Mucosa of gallbladder (tissue), 1 donor: ENCODE measurements at places on chromosomes 1 and 21. TPM values are rescaled to one million over a fixed set of nuclear protein-coding genes. Genes with fewer than 3 reads are reported as not detected.

- no peak for DNase-seq
Measured at GRCh38 chr1:217614200-217614712, 16.6 kb downstream of the GPATCH2 start.

- DNase-seq = no peak
Measured at GRCh38 chr1:240936911-240937668, 325.1 kb upstream of the GREM2 start.

DNA sequence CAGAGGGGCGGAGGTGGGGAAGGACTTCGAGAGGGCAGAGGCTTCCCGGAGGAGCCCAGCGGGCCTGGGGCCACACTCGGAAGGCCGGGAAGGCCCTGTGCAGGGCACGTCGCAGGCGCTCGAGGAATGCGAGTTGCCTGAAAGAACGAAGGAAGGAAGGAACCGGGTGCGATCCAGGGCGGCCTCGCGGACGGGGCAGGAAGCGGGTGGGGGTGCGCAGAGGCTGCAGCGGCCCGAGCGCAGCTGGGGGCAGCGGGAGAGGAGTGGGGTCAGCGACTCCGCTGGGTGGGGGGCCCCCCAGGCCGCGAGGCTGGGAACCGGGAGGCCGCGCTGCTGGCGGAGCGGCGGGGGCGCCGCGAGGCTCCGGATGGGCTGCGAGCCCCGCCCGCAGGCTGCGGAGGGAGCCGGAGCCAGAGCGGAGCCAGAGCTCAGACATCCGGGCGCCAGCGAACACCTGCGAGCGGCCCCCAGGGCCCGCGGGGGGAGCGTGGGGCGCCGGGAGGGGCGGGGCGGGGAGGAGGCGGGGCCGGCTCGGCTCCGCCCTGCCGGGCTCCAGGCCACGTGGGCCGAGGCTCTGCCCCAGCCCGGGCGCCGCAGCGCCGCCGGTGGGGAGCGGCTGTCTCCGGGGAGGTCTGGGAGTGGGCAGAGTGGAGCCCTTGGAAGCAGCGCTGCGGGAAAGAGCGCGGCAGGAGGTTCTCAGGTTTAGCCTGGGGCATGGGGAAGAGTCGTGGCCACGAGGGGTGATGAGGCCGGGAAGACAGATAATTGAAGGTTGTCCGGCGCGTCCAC is 4.6 kb downstream of the ID3 start:
- peak; percentile 82 for DNase-seq

- peak; percentile 84 for DNase-seq
Measured at GRCh38 chr1:87331365-87332241, 2.9 kb downstream of the LMO4 start.

- no peak for DNase-seq
Measured at GRCh38 chr21:17494051-17494450, 18.8 kb upstream of the CXADR start.

DNA sequence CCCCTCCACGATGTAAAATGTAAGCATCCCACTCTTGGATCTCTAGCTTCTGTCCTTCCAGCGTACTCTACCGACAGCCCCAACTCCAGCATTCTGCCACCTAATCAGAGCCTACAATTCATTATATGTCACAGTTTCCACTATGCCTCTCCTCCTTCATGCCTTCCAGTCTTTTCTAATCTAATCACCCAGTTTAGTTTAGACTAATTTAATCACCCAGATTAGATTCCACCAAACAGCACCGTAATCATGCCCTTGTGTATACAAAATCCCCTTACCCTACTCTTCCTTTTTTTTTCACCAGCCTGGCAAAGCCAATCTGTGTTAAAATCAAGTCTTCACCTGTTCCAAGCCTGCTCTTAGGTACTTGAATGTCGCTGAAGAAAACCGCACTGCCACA is 49.8 kb upstream of the KANK4 start:
- no peak for DNase-seq

GRCh38 chr1:203649999-203650836 is 23.6 kb downstream of the ATP2B4 start:
- DNase-seq = peak; percentile 44

DNA sequence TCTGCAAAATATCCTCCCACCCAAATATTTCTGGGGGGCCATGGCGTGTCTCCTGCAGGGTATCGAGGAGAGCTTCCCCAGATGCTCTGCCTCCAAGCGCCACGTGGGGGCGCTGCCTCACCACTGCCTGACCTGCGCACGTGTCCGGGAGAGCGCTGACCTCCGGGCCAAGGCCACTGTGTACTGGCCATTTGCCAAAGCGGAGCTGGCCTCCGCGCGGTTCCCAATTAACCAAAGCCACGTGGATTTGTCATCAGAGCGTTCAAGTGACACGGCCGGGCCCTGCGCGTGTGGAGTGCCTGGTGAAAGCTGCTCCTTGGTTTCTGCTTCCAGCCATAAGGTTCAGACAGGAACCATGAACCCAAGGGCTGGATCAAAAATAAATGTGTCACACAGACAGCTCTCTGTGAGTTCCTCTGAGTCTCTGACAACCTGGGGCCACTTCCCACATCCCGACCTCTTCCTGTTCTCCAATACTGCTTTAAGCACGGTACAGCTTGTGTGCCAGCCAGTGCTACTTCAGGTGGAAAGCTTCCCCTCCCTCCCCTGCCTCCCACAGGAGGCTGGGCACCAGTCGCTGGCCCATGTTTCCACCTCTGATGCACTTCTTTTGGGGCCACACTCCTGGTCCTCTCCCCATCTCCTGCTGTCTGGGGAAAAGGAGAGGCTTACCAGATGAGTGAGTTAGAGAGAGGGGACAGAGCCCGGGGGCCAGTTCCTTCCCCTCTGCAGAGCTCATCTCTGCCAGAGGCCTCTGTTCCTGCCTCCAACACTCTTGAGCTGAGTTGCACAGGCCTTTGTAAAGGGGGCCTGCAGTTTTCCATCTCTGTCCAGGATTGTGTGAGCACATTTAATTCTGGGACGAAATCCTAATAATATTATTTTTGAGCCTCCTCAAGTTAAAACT is 26.1 kb downstream of the ZP4 start:
- DNase-seq = peak; percentile 70

DNA sequence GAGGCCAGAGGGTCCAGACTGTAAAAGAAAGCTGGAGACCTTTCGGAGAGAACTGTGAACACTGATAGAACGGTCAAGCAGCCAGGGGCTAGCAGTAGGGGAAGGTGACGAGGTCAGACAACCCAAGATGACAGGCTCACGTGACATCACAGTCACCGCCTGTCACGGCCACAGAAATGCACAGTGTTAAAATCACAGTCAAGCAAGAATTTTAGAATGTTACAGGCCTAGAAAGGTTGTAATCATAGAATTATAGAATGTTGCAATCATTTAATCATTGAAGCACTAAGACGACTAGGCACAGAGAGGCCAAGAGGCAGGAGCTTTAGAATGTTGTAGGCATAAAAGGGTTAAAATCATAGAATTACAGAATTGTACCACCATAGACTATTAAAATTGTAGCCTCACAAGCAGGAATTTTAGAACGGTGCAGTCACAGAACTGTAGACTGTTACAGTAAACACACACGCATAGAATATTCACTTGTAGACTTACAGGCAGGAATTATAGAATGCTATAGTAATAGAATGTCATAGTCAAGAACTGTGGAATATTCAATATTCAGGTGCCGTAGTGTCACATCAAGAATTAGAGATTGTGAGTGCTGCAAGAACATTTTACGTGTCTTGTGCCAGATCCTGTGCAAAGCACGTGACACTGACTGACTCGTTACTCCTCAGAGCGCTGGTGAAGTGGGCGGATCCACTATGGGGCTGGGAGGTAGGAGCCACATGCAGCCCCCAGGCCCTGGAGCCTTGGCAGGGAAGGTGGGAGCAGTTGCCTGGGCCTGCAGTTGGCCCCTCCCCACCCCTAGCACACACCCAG is 118.1 kb downstream of the EPHB2 start:
- peak; percentile 36 for DNase-seq

DNA sequence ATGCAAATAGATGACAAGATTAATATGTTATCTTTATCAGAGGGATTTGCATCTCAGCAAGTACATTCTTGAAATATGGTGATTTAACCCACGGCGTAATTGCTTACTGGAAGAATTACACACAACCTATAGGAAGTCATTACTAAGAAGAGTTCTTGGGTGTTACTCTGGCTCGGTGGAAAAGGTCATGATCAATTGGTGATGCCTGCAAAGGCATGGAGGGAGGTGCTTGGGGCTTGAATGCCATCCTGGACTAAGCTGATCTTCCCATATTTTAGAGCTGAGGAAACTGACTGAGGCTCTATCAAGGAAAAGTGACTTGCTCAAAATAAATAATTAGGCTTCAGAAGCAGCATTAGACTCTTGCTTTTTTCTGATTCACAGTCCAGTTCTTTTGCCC is 137.5 kb upstream of the JUN start:
- DNase-seq = no peak

GRCh38 chr1:229716069-229716468 is 90.0 kb downstream of the URB2 start:
- DNase-seq = no peak

GRCh38 chr1:113617438-113618141 is 141.7 kb downstream of the PHTF1 start:
- DNase-seq = no peak

- no peak for DNase-seq
Measured at GRCh38 chr1:211328084-211328694, 1.6 kb downstream of the TRAF5 start.

GRCh38 chr1:54338464-54338863 is 67.7 kb downstream of the SSBP3 start:
- no peak for DNase-seq

DNA sequence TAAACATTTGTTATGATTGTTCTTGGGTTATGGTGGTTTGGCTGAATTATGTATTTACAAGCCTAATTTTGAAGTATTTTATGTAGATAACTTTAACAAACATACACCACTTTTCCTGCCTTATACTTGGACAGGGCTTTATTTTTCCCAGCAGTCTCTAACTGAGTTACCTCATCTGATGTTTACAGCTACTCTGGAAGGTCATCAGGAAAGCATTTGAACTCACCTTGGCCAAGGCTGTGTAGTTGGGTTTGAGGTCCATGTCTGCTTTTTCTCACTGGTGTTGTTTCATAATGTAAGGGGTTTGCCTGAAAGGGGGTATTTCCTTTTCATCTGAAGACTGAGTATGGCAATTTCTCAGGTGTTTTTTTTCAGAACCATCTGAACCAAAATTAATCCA is 193.5 kb downstream of the RWDD3 start:
- no peak for DNase-seq

Gene ADORA3
- 15.8 TPM for total RNA-seq

Gene NCAM2
- 1.8 TPM for total RNA-seq

Gene ALPL
- 4.0 TPM for total RNA-seq
